Fibroblast of skin of right biceps (primary cell): ENCODE measurements at places on chromosomes 12 and 14.

DNA sequence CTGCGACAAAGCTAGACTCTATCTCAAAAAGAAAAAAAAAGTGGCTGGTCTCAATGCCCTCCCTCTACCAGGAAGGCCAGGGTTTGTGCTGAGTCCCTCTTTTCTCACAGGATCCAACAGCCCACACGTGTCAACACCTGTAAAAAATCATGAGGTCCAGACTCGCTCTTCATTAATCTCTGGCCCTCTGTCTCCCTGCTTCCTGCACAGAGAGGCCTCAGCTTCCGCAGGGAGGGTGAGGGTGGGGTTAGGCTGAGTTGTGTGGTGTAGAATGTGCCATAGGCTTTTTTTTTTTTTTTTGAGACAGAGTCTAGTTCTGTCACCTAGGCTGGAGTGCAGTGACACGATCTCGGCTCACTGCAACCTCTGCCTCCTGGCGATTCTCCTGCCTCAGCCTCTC, 6.1 kb downstream of the CFAP73 start:
- DNase-seq: no peak

GRCh38 chr12:119154435-119154818, 24.3 kb upstream of the HSPB8 start:
- DNase-seq: no peak

DNA sequence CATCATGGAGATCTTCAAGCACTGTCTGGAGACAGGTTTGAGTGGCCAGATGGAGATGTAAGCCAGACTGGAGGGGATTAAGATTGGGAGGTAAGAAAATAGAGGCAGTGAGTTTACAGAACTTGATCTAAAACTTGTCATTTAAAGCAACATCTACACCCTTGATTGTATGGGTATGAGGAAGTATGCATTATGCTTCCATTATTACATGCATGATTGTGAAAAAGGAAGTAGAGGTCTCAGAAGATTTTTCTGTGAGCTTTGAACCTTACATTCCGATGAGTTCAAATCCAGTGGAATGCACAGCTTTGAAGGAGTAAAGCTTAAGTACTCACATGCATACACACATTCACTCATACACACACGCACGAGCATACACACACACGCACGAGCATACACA, 550.8 kb downstream of the MED13L start:
- no peak for DNase-seq

DNA sequence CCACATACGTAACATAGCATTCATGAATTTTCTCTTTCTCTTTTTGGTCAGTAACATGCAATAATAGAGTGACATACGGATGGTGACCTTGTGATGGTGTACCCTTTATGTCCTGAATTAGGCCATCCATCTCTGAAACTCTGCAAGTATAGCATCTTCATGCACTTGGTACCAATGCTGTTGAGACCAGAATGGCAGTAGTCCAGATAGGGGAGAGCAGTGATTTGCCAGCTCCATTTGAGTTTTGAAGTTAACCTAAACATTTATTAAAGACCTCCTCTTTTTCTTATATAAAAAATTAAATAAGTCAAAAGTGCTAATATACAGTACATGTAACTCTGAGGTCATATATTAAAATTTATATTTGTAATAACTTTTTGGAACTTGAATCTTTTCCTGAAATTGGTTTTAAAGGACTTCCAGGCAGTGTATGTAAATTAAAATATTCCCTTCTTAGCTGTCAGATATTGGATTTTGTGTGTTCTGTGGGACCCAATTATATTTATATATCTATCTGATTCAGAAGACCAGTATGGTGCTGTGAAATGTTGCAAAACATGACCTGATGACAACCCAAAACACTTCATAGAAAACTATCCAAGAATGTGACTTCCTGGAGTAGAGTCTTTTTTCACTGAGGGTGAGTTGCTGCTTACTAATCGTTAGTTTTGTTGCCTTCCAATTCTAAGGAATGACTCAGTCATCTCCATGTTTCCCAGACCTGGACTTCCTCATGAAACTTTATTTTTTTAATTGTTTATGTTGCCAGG, 3.5 kb downstream of the ELK3 start:
- DNase-seq: peak; percentile 97

- DNase-seq: no peak
Observed at GRCh38 chr14:101286271-101287018, 274.9 kb upstream of the DIO3 start.

DNA sequence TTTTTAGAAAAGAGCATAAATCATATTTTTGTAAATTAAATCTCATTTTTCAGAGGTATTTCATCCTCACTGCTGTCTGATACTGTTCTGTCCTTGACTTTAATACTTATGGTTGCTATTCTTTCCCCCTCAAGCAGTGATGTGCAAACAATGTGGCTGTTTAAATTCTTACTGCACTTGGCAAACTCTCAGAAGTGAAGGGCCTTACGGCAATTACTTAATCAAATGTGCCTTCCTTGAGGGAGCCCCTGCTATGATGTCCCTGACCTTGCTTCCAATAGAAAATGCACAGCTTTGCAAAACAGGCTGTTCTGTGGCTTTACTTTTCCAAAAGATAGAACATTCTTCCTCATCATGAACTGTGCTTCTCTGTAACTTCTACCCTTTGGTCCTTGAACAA, 35.2 kb downstream of the UBE3B start:
- DNase-seq: no peak

GRCh38 chr14:59187802-59188460, 536 bp upstream of the DAAM1 start:
- peak; percentile 13 for DNase-seq

DNA sequence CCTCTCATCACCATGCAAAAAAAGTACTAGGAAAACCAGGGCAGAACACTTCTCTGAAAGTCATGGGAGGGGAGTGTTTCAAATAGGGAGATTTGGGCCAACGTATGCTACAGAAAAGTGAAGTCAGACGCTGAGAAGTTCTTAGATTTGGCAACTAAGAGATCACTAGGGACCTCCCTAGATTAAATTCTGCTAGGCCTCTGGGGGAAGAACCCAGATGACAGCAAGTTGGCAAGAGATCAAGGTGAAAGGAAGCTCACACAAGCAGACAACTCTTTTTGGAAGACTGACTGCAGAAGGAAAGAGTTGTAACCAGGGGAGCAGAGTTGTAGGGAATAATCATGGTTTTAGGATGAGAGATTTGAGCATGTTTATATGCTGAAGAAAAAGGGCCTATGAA, 20.7 kb downstream of the IQSEC3 start:
- no peak for DNase-seq

DNA sequence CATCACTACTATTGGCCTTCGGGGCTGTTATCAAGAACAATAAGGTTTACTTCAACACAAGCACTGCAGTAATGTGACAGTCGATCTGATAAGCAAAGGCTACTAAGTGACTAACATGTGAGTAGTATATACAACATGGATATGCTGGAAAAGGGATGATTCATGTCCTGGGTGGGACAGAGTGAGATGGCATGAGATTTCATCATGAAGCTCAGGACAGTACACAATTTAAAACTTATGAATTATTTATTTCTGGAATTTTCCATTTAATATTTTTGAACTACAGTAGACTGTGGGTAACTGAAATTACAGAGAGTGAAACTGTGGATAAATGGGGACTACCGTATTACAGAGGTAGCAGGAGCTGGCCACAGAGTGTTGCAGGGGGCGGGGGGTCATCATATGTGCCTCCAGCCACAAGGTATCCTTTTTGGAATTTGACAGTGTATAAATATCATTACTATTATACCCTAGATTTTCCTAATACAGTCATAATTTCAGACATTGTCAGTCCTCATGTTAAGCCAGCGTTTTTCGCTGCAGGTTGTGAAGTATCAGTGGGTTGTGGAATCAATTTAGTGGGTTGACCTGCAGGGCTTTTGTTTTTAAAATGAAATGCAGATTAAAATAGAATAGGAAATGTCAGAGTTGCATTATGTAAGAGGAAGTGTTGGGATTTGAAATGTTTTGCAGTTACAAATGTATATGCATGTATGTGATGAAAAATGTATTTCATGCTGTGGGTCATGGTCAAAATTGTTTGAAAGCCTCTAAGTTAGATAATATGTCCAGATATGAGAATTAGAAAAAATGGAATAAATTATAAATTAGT, 148.0 kb upstream of the NUDT4 start:
- peak; percentile 92 for DNase-seq

DNA sequence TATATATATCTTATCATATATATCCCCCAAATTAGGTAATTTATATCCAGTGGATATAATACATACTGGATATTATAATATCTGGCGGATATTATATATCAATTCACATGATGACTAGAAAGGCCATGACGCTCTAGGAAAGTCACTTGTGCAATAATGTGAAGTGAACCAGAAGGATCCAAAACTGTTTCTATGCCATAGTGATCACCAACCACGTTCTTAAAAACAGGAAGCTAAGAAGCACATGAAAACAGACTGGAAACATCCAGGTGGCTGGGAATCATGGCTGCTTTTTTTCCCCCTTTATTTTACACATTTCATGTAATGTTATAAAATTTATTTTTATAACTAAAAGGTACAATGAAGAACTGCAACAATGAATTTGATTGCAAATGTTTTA, 1.4 kb downstream of the GUCY2C start:
- DNase-seq: no peak

DNA sequence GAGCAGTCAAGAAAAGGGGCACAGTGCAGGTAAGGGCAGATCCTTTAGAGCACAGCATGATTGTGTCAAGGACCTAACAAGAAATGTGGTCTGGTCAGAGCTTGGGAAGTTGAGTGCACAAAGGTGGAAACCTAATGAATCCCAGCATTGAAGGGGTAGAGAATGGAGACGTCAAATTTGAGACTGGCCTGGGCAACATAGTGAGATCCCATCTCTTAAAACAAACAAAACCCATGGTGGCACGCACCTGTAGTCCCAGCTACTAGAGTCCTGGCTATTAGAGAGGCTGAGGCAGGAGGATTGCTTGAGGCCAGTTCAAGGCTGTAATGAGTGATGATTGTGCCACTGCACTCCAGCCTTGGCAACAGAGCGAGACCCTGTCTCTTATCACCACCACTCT, 37.0 kb upstream of the CCDC88C start:
- no peak for DNase-seq

DNA sequence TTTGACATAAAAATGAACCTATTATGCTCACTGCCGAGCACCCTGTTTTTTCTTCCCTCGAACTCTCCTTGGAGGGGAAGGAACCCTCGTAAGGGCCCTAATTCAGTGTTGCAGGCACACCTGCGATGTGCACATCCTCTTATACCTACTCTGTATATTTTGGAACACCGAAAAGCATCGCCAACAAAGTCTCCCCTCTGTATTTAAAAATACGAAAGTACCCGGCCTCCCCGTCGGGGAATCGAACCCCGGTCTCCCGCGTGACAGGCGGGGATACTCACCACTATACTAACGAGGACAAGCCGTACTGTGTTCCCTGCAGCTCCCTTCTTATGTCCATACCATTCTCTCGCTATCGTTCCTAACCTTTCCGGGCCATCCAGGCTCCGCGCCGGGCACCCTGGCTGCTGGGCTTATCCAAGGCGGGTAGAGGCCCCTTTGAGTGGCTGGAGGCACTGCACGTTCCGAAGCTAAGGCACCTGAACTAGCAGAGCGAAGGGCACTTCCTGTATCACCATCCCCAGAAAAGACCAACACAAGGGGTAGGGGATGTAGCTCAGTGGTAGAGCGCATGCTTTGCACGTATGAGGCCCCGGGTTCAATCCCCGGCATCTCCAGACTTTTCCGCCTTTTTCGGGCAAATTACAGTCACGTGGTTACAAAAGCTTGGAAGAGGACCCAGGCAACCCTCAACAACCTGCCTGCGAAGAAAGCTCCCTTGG, 25.1 kb upstream of the UBC start:
- peak; percentile 98 for DNase-seq

DNA sequence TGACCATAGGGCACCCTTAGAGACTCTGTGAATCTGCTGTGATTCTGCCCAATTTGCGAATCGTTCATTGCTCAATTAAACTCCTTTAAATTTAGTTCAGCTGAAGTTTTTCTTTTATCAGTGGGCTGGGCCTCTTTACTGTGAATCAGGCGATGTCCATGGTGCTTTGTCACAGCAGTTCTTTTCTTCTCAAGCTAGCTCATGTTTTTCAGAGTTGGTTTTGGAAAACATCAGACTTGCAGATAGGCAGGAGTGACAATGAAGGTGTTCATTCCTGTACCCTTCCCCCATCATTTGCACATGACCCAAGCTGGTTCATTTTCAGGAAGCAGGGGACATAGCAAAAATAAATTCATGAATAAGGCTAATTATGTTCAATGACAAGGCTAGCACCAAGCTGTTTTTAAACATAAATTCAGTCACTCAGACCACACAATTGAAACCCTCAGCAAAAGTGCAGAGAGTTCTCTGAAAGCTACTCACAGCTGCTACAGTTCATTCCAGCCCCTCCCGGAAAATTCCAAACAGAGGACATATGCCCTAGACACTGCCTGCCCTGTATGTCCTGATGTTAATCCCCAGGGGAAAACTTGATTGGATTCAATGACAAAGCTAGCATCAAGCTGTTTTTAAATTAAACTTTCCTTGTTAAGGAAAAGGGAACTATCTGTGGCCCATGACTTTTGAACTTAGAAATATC, 383.3 kb downstream of the C12orf75 start:
- DNase-seq: no peak

GRCh38 chr12:115752913-115753726, 524.4 kb downstream of the MED13L start:
- peak; percentile 75 for DNase-seq

GRCh38 chr12:70185301-70185700, 57.9 kb upstream of the CNOT2 start:
- DNase-seq: no peak

- no peak for DNase-seq
Observed at GRCh38 chr12:51005671-51006070, 20.5 kb downstream of the SLC11A2 start.

GRCh38 chr14:55927028-55927427, 191.2 kb upstream of the PELI2 start:
- DNase-seq: no peak

DNA sequence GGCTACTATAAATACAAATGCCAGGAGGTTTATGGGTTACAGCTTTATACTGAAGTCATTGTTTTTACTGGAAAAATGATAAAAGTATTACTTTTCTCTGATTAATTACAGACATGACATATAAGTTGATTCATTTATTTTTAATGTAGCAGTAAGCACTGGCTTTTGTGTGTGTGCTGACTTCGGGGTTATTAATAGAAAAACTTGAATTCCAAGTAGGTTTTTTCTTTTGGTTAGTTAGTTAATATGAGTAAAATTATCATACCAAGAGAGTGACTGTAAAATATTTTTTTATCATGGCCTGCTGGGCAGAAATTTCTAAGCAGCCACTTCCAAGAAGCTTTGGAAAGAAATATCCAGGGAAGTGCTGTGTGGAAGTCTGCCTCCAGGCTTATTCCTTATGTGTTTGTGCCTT, 56.4 kb downstream of the IFT81 start:
- peak; percentile 86 for DNase-seq
